ENCODE measurements at places on chromosomes 1 and 21.

DNA sequence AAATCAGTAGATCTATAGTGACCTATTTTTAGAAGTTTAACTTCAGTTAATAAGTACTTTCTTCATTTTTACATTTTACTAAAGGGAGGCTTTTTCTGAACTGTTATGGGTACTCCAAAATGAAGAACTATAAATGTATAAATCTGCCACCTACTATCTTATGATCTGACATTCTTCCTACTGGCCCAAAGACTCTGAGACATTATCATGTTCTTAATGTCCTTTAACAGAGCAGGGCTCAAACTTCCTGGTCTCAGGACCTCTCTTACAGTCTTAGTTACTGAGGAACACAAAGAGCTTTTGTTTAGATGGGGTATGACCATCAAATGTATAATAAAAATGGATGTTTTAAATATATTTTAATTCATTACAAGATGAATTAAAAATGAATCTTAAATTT is 8.9 kb downstream of the TRIM33 start:
- DNase-seq = no peak

- DNase-seq = no peak
These were observed 4.1 kb downstream of the PPT1 start for GRCh38 chr1:40092706-40093639.

- DNase-seq = no peak
These were observed 85.6 kb downstream of the SETD4 start for GRCh38 chr21:35974775-35975174.

DNA sequence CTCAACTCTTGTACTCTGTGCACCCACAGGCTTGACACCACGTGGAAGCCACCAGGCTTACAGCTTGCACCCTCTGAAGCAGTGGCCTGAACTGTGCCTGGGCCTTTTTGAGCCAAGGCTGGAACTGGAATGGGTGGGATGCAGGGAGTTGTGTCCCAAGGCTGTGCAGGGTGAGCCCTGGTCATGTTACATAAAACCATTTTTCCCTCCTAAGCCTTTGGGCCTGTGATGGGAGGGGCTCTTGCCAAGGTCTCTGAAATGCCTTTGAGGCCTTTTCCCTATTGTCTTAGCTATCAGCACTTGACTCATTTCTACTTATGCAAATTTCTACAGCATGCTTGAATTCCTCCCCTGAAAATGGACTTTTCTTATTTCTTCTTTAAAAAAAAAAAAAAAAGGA is 14.1 kb downstream of the VN1R5 start:
- DNase-seq = no peak

DNA sequence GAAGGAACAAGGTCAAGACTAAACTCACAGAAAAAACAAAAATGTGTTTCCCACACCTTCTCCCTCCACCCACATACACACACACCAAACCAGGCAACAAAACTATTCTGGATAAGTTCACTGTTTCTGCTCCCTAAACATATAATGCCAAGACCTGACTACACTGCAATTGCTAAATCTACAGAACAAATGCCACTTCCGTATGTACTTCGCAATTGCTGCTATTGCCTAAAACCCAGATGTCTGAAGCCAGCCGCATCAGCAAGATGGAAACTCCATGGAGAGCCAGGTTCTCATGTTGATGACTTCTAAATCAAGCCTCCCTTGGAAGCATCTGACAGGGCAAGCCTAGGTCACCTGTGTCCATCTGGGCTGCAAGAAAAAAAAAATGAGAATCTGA is 8.3 kb upstream of the AIM2 start:
- DNase-seq = no peak

GRCh38 chr1:212975111-212975918 is 25.0 kb downstream of the VASH2 start:
- DNase-seq = no peak

DNA sequence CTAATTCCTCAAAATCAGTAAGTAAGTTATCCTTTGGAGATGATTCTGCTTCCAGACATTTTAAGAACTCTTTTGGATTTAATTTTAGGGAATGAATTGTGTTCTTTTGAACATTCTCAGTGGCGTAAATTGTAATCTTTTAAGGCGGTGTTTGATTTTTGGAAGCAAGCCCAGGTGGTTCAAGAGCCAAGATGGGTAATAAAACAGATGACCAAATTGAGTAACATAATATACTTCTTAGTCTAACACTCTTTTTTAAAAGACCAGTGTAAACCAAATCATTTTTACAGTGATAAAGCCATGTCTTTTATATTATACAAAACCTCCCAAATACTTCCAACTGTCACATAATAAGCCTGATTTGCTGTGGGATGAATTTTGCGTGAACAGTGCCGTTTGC is 133.8 kb downstream of the LRRC40 start:
- no peak for DNase-seq
